SW 1271 (cell line): ENCODE measurements at places on chromosomes 7 and 10.

- DNase-seq: no peak
These were observed 744 bp downstream of the CREM start for GRCh38 chr10:35127289-35127891.

- DNase-seq: no peak
These were observed 5.4 kb upstream of the SUV39H2 start for GRCh38 chr10:14873090-14873760.

GRCh38 chr10:48205918-48206317 lies 68.6 kb downstream of the FRMPD2 start:
- no peak for DNase-seq

- peak; percentile 9 for DNase-seq
These were observed 30.4 kb downstream of the PDLIM1 start for GRCh38 chr10:95260397-95260881.

DNA sequence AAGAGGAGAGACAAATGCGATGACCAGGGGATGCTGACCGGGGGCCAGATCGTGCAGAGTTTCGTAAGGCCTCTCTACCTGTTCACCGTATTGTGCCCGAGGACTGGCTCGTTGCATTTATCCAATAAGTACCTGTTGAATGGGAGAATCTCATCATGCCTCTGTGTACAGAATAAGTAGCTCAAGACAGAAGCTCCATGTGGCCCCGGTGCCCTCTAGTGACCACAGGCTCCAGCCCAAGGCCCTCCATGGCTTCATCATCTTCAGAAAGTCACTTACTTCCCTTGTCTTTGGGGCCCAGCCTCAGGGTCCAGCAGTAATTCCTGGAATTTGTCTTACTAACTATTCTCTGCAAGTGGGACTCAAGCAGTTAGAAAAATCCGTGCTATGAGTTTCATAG lies 151.0 kb downstream of the CHN2 start:
- no peak for DNase-seq

- no peak for DNase-seq
These were observed 595.9 kb downstream of the KCNMA1 start for GRCh38 chr10:77041636-77042258.

- DNase-seq: no peak
These were observed 874 bp downstream of the CISD1 start for GRCh38 chr10:58269782-58270290.

GRCh38 chr10:33772370-33773252 lies 438.1 kb upstream of the NRP1 start:
- DNase-seq: no peak

DNA sequence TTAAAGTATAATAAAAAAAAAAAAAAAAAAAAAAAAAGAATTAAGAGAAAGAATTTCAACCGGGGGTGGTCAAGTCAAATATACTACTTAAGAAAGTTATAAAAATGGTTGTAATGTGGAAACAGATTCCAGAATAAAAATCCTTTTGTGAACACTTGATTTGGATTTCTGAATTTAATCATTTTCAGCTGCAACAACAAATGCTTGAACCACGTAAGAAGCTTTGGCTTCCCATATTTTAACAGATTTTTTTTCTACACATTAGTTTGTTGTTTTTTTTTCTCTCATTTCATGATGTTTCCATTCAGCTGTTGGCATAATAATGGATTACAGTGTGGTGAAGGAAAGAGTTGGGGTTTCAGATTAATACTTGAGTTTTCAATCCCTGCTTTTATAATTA lies 137.3 kb upstream of the AGR3 start:
- no peak for DNase-seq

- no peak for DNase-seq
These were observed 23.4 kb upstream of the AKR1C3 start for GRCh38 chr10:5070648-5071410.

DNA sequence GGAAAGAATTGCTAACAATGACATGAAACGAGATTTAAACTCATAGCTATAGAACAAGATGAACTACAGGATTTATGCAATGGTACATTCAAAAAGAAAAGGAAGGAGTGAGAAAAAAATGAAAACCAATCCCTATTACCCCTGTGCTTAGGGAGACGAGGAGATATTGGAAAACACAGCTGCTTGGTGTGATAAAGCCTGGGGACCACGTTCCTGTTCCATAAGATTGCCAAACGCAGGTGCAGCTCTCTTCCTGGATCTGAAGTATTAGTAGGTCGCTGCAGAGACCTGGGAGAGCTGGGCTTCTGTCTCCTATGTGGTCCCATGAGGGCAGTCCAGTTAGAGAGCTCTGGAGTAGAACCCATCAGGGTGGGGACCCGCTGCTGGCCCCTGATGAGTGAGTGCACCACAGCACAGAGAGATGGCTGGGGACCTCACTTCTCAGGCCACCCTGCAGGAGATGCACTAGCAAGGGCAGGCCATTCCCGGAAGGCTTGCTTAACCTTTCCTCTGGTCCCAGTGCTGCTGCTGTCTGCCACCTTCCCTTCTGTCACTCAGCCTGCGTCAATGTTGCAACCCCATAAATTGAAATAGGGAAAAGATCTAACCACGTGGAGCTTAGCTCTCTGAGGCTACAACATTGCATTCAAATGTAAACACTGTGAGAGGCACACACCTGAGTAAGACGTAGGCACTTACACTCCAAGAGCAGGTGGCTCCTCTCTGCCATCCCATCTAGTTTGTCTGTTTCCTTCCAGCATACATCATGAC lies 57.9 kb downstream of the MTPN start:
- DNase-seq: no peak

- DNase-seq: no peak
These were observed 131.4 kb downstream of the VPS41 start for GRCh38 chr7:38777609-38778008.

DNA sequence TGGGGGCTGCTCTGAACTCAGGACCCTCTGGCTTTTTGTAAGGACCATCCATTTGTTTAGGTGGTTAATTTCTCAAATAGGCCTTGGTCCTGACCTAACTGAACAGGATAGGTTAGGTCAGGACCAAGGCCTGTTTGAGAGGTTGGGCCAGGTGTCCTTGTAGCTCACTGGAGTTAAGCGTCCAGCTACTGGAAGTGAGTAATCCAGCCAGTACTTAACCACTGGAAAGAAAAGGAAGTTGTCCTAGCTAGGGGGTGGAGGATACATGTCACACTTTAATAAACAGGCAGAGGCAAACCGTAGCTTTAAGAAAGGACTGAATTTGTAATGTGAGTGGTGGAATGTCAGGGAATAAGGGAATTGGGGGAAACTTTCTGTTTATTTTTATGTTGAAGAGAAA lies 96.0 kb downstream of the GPR85 start:
- DNase-seq: no peak

- no peak for DNase-seq
These were observed 29.7 kb downstream of the ANXA8 start for GRCh38 chr10:47454008-47454779.

DNA sequence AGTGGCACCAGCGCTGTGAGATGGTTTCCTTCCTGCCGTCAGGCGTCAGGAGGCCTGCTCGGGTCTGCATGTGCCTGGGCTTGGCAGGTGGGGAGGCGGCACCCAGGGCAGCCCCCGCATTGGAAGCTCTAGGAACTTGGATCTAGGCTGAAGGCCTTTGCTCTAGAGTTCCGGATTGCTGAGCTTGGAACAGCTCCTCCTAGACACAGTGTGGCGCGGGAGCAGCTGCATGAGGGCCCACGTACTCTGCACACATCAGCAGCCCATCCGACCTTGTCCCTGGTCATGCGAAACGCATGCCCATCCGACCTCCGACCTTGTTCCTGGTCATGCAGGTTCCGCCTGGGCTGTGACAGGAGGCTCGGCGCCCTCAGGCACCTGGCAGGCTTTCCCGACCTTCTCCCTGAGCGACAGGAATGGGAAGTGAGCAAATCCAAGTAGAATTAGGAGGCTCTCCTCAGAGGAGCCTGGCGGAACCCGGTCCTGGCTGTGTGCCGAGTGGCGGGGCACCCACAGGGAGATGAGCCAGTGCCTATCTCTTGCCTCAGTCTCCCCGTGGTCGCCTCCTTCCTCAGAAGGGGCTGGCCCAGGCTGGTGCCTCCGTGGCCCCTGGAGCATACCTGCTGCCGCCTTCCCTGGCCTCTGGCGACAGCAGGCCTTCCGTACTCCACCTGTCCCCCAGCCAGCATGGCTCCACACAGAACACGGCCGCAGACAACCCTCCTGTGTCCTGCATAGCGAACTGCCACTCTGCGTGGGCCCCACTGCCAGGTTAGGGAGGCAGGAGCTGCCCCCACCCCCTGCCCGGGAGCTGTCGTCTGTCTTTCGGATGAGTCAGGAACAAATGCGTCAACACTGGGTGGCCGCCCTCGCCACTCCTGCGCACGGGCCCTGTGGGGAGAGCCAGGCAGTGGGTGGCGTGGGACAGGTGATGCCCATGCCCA lies 12.0 kb downstream of the GET4 start:
- DNase-seq: no peak

GRCh38 chr10:110410329-110411046 lies 87.2 kb upstream of the DUSP5 start:
- peak; percentile 75 for DNase-seq

GRCh38 chr10:129962031-129962871 lies 1.8 kb downstream of the EBF3 start:
- DNase-seq: no peak

GRCh38 chr7:6680146-6680545 lies 26.6 kb downstream of the ZNF12 start:
- no peak for DNase-seq

GRCh38 chr7:552868-553635 lies 33.4 kb upstream of the PDGFA start:
- no peak for DNase-seq

DNA sequence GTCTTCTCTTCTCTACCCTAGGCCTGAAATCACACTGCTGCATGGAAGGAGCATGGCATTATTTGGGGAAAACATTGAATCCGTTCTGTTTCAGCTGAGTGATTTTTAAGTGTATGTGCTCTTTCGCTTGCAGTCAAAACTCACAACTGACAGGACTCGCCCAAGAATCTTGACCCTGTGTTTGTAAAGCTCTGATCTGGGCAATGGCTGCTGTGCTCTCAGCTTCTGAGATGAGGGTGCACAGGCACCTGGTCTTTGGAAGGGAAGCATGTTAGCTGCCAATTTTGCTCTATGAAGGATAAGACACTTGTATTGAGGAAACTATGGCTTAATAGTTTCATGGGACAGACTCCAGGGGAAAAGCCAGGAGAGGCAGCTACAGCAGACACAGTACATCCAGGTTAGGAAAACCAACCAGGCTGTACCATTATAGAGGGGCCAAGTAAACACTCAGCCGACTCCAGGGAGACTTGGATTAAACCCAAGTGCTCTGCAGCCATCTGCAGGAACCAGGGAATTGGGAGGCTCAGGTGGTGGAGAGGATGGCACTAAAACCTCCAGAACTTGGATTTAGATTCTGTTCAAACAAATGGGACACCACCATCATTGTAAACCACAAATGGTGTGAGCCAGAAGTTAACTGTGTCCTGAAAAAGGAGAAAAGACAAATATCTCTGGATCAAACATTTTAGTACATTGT lies 43.3 kb downstream of the LYZL1 start:
- DNase-seq: no peak

GRCh38 chr7:2199956-2200583 lies 32.7 kb downstream of the MAD1L1 start:
- no peak for DNase-seq

GRCh38 chr7:55964261-55965099 lies at the start of gene NIPSNAP2:
NIPSNAP2 (plus strand) TSS chr7:55964585; CDS start chr7:55964610, 25 bp downstream.
- DNase-seq: peak; percentile 68

GRCh38 chr7:28477041-28477442 lies 64.7 kb downstream of the CREB5 start:
- DNase-seq: no peak

GRCh38 chr7:15475808-15476530 lies 85.8 kb downstream of the AGMO start:
- no peak for DNase-seq

DNA sequence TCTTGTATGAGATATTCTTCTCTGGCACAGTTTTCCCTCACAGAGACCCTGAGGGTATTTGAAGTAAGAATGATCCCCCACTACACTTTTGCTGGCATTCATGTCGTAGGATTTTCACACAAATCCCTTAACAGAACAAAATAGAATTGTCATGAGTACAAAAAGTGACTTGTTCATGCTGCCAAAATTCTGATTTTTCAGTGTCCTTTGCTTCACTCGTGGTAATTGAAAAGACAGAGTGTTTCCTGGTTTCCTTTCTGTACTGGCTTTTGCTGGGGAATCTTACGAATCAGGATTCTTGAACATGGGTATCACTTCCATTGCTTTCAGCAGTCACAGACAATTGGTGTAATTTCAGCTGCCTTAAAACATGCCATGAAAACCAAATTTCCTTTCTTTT lies 756.3 kb downstream of the REEP3 start:
- no peak for DNase-seq

DNA sequence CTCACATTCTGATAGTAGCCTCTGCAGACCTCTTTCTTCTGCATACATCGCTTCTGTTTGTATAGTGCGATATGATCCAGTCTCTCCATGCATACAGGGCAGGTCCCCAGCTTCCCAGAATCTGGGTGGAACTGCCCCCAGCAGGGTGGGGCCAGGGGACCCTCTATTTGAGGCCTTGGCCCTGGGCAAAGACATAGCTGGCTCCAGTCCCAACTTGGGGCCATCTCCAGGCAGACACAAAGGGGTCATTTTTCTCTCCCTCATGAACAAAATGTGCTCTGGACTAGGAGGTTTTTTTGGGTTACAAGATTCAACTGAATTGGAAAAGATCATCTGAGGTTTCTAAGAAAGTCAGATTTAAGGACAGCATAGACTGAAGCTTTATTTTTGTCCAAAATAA lies 21.1 kb upstream of the HSPA12A start:
- DNase-seq: no peak

- no peak for DNase-seq
These were observed 45.4 kb downstream of the HSPA12A start for GRCh38 chr10:116696919-116697318.

GRCh38 chr10:120514959-120515358 lies 57.9 kb downstream of the PLPP4 start:
- DNase-seq: no peak
